ENCODE measurements at places on chromosomes 1 and 21.

DNA sequence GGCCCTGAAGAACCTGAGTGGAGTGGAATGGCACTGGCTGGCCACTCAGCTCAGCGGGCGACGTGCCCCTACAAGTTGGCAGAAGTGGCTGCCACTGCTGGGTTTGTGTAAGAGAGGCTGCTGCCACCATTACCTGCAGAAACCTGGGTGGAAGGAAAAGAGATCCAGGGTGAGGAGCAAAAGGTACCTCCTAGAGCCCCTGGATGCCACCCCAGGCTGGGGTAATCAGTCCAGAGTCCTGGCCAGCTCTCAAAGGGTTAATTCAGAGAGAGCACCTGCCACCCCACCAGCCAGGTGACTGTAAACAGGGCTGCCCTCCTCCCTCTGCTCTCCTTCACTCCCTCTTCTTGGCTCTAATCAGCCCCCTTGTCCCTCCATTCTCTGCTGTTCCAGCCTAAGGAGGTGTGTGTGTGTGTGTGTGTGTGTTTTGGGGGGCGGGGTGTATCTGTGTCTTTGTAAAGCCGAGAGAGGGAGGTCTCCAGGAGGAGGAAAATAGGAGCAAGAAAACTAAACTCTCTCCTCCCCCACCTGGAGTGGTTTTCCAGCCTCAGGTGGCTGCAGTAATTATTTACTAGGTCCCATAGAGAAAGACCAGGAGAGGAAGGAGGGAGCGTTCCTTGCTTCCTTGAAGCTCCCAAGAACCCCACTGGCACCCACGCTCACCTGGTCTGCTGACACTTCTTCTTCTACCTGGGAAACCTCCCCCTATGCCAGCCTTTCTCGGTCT, 12.6 kb downstream of the TRIM46 start:
- DNase-seq = no peak

DNA sequence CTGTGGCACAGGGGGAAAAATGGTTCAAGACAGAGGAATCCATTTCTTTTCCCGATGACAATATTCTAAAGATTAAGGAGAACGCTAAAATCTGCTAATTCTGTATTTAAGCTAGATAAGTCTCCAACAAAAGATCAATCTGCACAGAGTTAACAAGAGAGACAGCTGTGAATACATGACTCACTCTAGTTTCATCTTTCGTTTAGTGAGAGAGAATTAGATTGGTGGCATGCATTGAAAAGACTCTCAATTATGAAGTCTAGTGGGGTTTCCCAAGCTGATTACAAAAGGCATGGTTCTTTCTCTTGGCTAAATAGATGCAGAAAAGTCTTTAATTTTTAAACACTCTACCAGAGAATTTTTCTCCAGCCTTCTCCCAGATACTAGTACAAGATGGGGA, 34.4 kb downstream of the CAPN9 start:
- peak; percentile 80 for DNase-seq

DNA sequence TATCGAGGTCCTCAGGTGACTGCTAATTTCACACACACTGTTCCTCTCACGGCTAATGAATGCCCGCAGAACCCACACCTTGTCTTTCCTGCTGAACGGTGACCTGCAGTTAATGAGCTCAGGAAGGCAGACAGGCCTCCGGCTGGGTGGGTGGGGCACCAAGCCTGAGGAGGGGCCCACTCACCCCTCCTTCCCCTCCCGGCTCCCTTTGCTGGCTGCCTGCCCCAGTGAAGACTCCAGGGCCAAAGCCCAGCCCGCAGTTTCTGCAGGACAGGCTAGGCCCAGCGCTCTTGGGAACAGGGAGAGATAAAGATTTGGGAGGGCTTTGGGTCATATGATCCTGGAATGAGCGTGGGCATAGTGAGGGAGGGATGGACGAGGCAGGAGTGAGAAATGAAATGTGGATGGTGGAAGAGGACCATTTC, 26.4 kb downstream of the FOXO6 start:
- DNase-seq = no peak

- no peak for DNase-seq
Observed at GRCh38 chr1:224404916-224405603, 29.5 kb downstream of the WDR26 start.

DNA sequence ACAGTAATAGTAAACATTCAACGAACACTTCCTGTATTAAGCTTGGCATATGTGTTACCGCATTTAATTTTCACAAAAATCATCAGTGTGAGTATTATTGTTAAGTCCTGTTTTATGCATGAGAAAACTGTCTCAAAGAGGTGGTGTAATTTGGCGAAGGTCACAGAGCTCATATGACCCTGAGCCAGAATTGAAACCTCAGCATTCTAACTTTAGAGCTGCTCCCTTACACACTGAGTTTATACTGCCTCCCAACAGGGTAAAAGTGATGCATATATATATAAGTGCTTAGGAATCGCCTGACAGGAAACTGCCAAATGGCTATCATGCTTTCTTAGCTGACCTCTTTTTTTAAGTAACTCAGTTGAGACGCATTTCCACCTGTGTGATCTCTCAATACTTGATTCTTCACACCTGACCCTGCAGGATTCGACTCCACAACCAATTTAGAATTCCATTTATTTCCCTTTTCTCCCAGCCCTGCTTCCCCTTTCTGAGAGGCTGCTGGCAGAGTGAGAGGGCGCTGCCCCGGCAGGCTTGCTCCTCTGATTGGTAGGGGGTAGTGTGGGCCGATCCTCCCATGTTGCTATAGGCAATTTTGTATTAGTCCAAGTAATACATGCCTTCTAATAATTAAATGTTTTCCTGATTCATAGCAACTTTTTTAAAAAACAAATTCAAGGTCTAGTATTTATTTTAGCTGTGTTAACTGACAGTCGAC, 40.5 kb downstream of the ZBTB40 start:
- DNase-seq = no peak

DNA sequence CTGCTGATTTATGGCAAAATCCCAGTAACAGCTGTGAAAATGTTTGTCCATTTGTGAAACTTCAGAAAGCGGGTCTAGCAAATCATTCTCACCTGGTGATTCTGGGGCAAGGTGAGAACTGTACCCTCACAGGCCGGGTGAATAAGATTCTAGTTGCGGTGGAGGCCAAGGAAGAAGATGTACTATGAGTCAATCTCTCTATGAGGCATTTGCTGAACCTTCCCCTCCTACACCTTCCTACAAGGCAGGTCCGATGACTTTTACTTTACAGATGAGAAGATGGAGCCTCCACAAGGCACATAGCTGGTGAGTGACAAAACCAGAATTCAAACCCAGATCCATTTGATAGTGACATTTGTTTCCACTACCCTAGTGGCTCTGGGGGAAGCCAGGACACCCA, 72.7 kb downstream of the BACH1 start:
- no peak for DNase-seq

DNA sequence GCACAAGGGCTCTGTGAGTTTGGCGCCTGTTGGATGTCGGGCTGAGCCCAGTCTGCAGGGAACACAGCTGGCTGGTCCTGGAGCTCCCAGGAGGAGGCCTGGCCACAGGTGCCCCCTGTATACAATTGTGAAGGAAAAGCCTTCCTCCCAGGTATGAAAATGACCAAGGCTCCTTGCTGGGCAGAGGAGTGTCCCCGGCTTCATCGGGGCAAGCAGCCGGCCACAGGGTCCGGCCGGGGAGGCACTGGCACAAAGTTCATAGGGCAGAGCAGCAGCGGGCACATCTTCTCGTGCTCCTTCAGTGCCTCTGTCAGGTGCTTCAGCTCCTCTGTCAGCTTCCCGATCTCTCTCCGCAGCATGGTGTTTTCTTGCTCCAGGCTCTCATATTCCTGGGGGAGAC, 13.0 kb downstream of the BATF3 start:
- no peak for DNase-seq

Data from LHCN-M2 (cell line).